T-helper 2 cell treated with Interferon-gamma antibody and Interleukin-4, amounts not matched to agents 5 μg/mL and 100 μg/mL, for 36 hours (primary cell): ENCODE measurements at places on chromosomes 5 and 9.

DNA sequence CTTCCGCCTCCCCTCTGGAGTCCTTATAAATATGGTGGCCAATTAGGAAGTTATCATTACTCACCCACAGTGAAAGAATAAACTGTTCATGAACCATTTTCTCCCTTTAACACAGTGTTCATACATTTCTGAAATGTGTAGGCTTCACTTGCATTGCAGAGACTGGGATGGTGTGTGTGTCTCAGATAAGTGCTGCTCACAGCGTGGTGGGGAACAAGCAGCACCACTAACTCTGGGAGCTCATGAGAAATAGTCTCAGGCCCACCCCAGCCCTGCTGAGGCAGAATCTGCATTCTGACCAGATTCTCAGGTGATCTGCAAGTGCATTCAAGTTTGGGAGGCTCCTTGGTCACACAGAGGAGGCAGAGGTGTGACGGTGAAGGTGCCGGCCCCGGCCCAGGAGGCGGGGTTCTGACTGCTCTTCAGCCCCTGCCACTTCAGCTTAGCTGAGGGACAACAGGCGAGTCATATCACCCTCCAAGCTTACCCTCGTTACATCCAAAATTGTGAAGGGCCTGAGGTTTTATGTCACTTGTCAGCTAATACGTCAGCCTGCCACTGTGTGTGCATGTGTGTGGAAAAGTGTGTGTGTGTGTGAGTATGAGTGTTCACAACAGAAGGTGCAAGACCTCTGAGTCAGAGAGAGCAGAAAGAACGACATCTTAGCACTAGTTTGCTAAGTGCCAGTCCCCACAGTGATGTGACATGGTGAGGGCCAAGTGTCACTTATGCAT, 34.7 kb downstream of the DAP start:
- H3K4me1 ChIP-seq = peaks cover 13% of the 10 kb centered on the region
- H3K27ac ChIP-seq = no peak overlapping the region
- no peak overlapping the region for H3K4me3 ChIP-seq
- no peak for DNase-seq
- peaks cover 7% of the 10 kb centered on the region for H3K36me3 ChIP-seq

DNA sequence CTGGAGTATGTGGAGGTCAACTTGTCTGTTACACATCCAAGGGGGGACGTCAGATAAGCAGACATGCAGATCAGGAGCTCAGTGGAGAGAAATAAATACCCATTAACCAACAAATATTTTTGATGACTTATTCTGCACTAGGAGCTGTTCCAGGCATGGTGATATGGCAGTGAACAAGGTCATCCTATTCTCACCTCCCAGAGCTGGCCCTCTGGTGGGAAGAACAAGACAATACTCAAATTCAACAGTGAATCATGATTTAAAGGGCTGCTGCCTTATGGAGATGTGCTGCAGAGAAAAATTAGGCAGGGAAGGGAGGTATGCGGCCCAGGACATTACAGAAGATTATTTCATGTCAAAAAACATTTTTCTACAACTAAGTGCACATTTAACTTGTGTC, 36.5 kb downstream of the SYK start:
- H3K4me1 ChIP-seq = no peaks in the 10 kb centered on the region
- H3K27ac ChIP-seq = no peak overlapping the region
- H3K4me3 ChIP-seq = no peak overlapping the region
- no peak for DNase-seq

DNA sequence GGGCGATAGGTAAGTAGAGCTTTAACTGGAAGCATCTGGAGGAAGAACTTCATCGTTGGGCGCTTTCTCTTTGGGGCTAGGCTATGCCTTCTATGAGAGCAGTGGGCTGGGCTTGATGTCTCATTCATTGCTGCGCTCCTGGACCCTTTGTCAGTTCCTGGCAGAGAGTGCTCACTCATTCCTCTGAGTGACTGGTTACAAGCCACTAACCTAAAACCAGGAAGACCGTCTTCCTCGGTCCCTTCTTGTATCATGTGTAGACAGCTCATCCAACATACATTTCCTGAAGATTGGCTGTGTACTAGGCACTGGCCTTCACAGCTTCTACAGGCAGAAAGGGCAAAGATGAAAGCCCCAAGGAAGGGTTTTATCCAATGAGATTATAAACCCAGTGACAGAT, 6.4 kb downstream of the SWI5 start:
- no peak overlapping the region for H3K4me3 ChIP-seq
- H3K4me1 ChIP-seq = peaks cover 13% of the 10 kb centered on the region
- no peak for DNase-seq
- no peaks in the 10 kb centered on the region for H3K27me3 ChIP-seq
- H3K27ac ChIP-seq = no peak overlapping the region

DNA sequence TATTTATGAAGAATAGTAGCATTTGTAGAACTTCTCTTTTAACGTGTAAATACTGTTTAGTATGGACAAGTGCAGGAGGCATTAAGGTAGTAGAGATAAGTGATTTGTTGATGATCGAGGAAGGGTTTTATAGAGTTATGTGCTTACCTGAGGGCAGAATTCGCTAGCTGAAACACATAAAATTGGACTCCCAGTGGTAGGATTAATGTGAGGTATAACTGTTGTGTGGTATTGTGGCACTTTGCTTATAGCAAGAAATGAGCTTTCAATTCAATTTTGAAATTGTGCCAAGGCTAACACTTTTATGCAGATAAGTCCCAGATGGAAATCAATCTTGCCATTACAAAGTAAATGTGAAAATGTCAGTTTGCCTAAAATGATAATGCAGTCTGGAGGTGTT, 1.2 kb downstream of the AP3S1 start:
- DNase-seq = no peak
- no peaks in the 10 kb centered on the region for H3K27me3 ChIP-seq
- peaks cover 19% of the 10 kb centered on the region for H3K36me3 ChIP-seq
- no peak overlapping the region for H3K27ac ChIP-seq

- no peaks in the 10 kb centered on the region for H3K4me1 ChIP-seq
- peaks cover 50% of the 10 kb centered on the region for H3K27me3 ChIP-seq
- no peak overlapping the region for H3K4me3 ChIP-seq
- H3K36me3 ChIP-seq = no peaks in the 10 kb centered on the region
Measured at GRCh38 chr5:112411903-112412302, 7.2 kb downstream of the EPB41L4A start.

GRCh38 chr5:141570655-141571054, 48.1 kb downstream of the DIAPH1 start:
- H3K4me1 ChIP-seq = peaks cover 5% of the 10 kb centered on the region
- H3K36me3 ChIP-seq = peaks cover 67% of the 10 kb centered on the region
- DNase-seq = no peak

GRCh38 chr5:172435362-172436077, 18.8 kb downstream of the SH3PXD2B start:
- no peak overlapping the region for H3K27ac ChIP-seq
- no peak for DNase-seq
- H3K4me1 ChIP-seq = no peaks in the 10 kb centered on the region
- no peaks in the 10 kb centered on the region for H3K27me3 ChIP-seq
- no peaks in the 10 kb centered on the region for H3K36me3 ChIP-seq
- no peak overlapping the region for H3K4me3 ChIP-seq

- no peaks in the 10 kb centered on the region for H3K27me3 ChIP-seq
- no peak overlapping the region for H3K27ac ChIP-seq
- no peak overlapping the region for H3K4me3 ChIP-seq
- DNase-seq = no peak
- H3K4me1 ChIP-seq = peaks cover 24% of the 10 kb centered on the region
- H3K36me3 ChIP-seq = peaks cover 36% of the 10 kb centered on the region
Measured at GRCh38 chr5:43049236-43049635, 9.1 kb upstream of the ANXA2R start.
